HCT116 (cell line): ENCODE measurements at places on chromosomes 16 and 17.
A peak's percentile ranks its signal among the peaks of the same experiment; 100 is the strongest.

DNA sequence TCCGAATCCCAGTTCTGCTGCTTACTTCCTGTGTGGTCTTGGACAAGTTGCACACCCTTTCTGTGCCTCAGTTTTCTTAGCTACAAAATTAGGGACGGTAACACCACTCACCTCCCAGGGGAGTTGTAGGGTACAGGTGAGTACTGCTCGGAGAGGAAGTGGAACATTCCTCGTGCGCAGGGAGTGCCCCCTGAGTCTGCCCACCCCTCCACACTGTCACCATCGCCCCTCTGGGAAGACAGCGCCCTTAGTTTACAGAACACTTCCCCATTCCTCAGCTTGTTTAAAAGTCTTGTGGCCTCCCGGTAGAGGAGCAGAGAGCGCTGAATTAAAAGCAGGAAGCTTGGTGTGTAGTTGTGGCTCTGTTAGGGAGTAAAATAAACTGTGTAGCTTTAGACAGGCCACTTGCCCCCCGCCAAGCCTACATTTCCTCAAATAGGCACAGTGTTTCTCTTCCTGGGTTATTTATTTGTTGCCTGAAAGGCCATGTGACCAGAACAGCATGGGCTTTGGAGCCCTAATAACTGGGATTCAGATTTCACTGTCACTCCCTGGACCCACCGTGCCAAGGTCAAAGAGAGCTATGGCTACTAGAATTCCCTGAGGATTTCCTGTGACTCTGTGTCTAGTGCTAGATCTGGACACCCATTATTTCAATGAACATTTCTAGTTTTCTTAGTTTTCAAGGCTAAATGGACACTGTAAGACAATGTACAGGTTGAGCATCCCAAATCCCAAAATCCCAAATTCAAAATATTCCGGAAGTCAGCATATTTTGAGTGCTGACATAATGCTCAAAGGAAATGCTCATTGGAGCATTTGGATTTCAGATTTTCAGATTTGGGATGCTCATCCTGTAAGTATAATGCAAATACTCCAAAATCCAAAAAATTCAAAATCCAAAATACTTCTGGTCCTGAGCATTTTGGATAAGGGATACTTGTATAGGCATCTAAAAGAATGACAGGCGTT is 372.5 kb downstream of the SNX29 start:
- no peaks in the 10 kb centered on the region for H3K36me3 ChIP-seq
- DNase-seq, result no peak
- H3K4me3 ChIP-seq, result no peak overlapping the region
- H3K4me1 ChIP-seq, result no peaks in the 10 kb centered on the region

DNA sequence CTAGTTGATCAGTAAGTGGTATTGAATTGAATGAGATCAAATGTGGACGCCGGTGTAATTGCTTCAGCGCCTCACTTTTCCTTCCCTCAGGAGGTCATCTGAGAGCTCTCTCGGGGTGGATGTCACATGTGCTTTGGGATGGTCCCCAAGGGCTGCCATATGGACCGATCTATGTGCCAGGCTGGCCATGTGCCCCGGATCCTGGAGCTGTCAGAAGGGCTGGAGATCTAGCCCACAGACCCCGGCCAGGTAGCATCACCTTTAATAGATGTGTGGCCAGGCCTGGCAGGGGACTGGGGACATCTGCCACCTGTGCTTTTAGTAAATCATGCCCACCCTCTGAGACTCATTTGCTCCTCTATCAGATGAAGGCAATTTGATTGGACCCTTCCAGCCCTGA is 95.3 kb upstream of the CRHR1 start:
- no peak overlapping the region for H3K4me3 ChIP-seq
- DNase-seq, result no peak
- H3K36me3 ChIP-seq, result no peaks in the 10 kb centered on the region
- no peaks in the 10 kb centered on the region for H3K4me1 ChIP-seq

- no peaks in the 10 kb centered on the region for H3K4me1 ChIP-seq
- no peaks in the 10 kb centered on the region for H3K36me3 ChIP-seq
- no peak for DNase-seq
Observed at GRCh38 chr17:67050471-67051154, 6.3 kb downstream of the CACNG1 start.

DNA sequence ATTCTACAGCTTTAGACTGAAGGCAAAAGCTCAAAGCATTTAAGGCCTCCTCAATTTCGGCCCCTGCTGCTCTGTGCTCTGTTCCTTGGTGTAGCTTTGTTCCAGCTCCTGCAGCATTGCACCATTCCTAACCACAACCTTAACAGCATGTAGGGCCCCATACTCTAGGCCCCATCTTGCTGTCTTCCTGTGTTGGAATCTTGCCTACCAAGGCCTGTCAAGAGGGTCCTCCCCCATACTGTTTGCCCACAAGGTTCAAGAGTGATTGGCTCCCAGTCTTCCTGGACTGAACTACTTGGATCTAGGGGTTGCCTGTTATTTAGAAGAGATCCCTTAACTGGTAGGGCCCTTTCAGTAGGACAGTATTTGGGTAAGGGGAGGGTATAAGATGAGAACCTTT is 26.8 kb downstream of the TRPV2 start:
- peaks cover 66% of the 10 kb centered on the region for H3K4me1 ChIP-seq
- H3K36me3 ChIP-seq, result peaks cover 25% of the 10 kb centered on the region
- no peak overlapping the region for H3K4me3 ChIP-seq
- no peaks in the 10 kb centered on the region for H3K27me3 ChIP-seq
- no peak for DNase-seq
- peak overlapping the region; percentile 97 for H3K27ac ChIP-seq

- H3K36me3 ChIP-seq, result no peaks in the 10 kb centered on the region
- no peak overlapping the region for H3K4me3 ChIP-seq
- H3K27me3 ChIP-seq, result no peaks in the 10 kb centered on the region
- H3K27ac ChIP-seq, result no peak overlapping the region
- DNase-seq, result no peak
- H3K4me1 ChIP-seq, result no peaks in the 10 kb centered on the region
Observed at GRCh38 chr16:88999457-89000206, 22.6 kb upstream of the CBFA2T3 start.

- H3K27me3 ChIP-seq, result no peaks in the 10 kb centered on the region
- DNase-seq, result no peak
- no peak overlapping the region for H3K27ac ChIP-seq
- H3K4me3 ChIP-seq, result no peak overlapping the region
- no peaks in the 10 kb centered on the region for H3K36me3 ChIP-seq
Observed at GRCh38 chr16:31350275-31351005, 4.5 kb upstream of the ITGAX start.

DNA sequence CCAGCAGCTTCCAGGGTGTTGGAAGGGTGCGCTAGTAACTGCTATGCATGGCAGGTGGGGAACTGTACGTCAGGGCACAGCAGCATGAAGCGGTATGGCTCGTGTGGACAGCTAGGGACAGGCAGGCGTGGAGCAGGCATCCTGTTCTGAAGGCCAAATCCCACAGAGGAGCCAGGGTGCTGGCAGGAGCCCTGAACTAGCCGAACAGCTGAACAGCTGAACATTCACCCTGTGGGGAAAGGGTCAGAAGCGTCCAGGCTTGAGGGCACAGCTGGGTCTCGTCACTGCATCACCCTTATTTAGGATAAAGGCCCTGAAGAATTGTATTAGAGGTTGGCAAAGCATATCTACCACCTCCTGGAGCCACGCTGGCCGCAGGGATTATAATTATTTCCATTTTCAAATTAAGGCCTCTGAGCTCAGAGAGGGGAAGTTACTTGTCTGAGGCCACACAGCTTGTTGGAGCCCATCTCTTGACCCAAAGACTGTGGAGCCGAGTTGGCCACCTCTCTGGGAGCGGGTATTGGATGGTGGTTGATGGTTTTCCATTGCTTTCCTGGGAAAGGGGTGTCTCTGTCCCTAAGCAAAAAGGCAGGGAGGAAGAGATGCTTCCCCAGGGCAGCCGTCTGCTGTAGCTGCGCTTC is 3.3 kb upstream of the STH start:
- H3K4me1 ChIP-seq, result no peaks in the 10 kb centered on the region
- H3K27ac ChIP-seq, result no peak overlapping the region
- H3K36me3 ChIP-seq, result no peaks in the 10 kb centered on the region
- no peaks in the 10 kb centered on the region for H3K27me3 ChIP-seq
